CD4-positive, alpha-beta T cell treated with Interleukin-15 for 1 hour (primary cell): ENCODE measurements at places on chromosomes 7 and 10.

GRCh38 chr7:12637819-12638592, 49.4 kb upstream of the ARL4A start:
- DNase-seq: no peak

GRCh38 chr10:130471486-130471885, 335.3 kb downstream of the GLRX3 start:
- no peak for DNase-seq

DNA sequence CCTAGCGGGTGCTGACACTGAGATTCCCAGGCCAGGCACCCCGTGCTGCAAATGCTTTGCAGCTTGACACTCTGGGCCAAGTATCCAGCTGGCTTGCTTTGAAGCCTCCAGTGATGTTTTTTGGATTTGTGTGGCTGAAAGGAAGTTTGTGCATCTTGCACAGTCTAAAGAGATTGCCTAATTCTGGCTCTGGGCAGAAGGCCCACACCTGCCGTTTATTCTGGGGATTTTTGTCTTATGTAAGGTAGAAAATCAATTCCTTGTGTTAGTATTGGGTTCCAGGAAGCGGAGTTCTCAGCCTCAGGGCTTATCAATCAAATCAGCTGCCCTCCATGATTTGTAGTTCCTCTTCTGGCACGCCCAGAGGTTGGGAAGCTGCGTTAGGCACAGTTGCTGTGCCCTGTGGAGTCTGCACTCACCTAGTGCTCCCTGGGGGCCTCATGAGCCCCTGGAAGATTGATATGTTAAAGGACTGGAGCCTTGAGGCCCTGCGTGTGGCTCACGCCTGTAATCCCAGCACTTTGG, 8.4 kb upstream of the PURB start:
- no peak for DNase-seq

DNA sequence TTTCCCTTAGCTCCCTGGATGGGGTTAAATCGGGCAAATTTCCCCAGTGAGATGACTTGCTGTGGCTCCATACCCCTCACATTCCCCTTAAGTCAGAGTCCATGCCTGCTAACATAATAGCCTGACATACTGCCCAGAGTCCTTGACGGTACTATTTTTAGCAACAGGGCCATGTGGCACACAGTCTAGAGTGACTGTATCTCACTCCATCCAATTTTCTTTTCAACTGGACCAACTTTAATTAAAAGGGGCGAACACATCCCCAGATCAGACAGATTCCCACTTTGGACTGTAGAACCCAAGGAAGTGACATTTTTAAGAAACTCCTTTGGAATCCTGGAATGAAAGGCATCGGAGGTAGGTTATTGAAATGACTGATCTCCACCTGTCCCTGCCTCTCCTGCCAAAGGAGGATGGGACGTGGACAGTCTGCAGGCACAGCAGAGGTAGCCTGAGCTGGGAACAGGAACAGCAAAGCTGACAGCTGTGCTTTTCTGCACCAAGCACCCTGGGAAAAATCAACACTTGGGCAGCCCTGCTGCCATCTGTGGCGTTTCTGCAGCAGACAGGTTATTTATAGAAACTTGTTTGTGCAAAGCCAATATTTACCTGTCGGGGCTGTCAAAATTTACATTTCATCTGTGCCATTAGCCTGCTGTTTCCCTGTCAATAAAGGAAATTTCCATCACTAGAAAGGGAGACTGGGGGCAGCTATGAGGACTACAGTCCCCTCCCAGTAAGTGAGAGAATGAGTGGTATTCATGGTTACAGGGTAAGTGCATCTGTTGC, 221.5 kb upstream of the AOAH start:
- DNase-seq: no peak

DNA sequence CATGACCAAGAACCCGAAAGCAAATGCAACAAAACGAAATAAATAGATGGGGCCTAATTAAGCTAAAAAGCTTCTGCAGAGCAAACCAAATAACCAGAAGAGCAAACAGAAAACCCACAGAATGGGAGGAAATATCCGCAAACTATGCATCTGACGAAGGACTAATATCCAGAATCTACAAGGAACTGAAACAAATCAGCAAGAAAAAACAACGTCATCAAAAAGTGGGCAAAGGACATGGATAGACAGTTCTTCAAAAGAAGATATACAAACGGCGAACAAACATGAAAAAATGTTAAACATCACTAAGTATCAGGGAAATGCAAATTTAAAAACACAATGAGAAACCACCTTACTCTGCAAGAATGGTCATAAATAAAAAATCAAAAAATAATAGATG, 35.3 kb upstream of the CACUL1 start:
- DNase-seq: no peak

GRCh38 chr7:3008386-3008785, 35.3 kb downstream of the CARD11 start:
- no peak for DNase-seq

DNA sequence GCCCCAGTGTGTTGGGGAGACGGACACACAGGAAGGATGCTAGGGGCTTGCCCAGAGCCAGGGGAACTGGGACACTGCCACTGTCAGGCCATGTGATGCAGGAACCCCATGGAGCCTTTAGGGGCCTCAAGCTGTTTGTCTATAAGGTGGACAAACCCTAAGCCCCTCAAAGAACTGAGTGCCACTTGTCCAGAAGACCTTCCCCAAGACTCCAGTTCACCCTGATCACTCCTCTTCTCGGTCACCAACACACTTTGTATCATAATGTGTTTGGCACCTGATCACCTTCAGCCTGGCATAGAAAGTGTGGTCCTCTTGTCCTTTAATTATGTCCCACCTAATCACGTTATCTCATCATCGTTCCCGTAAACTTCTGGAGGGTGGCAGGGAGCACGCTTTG, 700 bp downstream of the H2BK1 start:
- no peak for DNase-seq

- no peak for DNase-seq
These were observed 157.7 kb downstream of the MTERF1 start for GRCh38 chr7:91722831-91723230.

DNA sequence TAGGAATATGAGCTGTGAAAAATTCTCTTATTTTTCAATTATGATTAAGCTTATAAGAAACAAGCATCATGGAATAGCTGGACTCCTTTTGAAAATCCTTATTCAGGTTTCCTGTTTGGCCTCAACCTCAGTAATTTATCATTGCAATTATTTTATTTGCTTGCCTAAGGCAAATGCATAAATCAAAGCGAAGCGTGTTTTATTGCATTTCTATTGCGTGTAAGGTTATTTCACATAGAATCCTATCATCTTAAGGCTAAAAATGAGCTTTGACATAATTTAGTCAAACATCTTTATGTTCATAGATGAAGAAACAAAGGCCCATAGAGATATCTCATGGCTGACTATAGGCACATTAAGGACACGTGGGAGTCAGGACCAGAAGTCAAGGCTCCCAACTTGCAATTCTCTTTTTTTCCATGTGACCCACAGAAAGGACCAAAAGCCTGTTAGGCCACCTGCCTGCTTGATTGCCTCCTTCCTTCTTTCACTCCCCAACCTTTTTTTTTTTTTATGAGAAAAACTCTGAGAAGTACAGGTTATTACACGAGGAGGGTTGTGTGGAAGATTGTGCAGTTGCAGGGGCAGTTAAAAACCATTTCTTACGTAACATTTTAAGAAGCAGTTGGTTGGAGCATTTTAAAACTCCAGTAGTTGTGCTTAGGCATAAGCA, 261.0 kb downstream of the HDAC9 start:
- DNase-seq: no peak

DNA sequence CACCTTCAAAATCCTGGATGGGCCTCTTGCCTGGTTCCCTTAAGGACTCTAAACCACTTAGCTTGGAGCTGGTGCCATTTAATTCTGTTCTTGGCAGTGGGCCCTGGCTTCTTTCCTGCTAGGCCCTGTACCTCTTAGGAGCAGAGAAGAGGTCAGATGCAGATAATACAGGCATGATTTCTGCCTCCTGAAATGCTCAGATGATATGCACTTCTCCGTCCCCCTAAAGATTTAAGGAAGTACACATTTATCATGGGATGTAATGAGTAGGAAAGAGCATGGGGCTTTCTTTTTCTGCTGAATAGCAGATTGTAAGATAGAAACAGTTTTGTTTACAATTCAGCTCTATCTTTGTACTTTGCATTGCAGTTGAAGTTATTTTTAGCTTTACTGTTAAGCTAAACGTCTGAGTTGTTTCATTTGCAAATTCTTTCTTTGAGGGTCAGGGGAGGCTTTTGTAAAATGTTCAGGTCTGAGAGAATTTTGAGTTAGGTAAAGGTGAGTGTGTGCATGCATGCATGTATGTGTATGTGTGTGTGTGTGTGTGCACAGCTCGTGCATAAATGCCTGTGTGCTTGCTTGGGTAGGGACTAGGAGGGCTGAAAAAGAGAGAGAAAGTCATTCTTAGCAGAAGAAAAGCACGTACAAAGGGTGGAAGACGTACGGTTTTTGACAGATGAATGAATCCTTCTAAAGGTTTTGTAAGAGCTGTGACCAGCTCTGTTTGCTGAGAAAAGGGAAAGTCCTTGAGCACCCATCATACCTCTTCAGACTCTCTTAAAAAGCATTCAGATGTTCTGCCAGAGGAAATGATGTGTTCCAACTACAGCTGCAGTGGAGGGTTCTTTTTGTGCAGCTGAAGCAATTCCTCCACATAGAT, 364.2 kb downstream of the AUTS2 start:
- DNase-seq: no peak

DNA sequence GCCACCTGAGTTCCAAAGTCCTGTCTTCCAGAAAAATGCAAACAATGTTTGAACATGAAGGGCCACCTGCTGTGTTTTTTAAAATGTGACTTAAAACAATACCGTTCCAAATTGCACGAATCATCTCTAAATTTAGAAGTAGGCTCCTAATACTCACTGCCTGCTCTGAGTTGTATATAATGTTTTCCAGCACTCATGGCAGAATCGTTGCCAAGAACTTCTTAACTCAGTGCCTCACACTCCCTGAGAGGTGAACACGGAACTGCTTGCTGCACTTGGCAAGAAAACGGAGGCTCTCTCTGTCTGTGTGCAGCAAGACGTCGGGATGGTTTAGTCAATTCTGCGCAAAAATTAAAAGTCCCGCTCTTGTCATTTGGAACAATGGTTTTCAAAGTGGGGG, 757.3 kb upstream of the AUTS2 start:
- DNase-seq: no peak

GRCh38 chr7:69773535-69774225, 175.4 kb downstream of the AUTS2 start:
- no peak for DNase-seq

- DNase-seq: no peak
These were observed 95.5 kb downstream of the GATA3 start for GRCh38 chr10:8149991-8150390.

GRCh38 chr10:11036424-11037011, 18.8 kb downstream of the CELF2 start:
- no peak for DNase-seq

DNA sequence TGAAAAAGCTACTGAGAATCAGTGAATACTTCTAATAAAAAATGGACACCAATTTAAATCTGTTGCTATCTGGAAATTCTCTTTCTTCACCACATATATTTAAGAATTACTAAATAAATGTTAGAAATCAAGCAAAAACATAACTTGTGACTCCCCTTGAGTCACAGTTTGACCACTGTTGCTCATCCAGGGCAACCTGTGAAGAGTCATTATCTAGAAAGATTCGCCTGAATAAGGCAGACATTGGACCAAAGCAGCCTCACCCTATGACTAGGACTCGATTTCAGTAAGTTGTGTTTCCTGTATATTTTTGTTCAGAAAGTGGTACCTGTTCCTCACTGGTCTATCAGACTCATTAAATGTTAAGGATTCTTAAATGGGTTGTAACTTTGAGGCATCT, 572.4 kb downstream of the ATRNL1 start:
- no peak for DNase-seq

DNA sequence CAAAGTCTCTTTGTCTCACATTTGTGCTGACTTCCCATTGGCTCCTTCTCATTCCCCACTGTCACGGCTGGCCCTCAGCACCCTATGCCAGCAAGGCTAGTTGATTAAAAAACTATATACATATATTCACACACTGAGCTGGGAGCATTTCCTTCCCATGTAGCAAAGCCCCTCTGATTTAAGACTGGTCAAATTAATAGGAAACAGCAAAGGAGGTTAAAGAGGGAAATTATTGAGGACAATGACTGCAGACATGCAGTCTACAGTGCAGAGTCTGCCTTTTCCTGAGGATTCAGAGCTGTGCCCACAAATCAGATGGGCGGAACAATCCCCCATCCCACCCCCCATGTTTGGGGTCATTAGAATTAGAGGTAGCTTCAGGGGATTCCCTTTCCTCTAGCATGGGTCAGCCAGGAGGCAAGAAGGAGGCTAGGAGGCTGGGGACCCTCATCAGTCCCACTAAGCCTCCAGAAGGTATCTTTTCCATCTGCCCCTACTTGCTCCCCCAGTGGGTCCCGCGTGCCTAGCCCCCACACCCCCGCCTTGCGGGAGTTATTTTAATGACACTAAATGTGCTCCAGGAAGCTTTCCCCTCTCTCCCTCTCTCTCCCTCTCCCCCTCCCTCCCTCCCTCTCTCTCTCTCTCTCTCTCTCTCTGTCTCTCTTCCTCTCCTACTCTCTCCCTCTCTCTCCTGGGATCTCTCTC, 9.8 kb upstream of the DLX6 start:
- no peak for DNase-seq

DNA sequence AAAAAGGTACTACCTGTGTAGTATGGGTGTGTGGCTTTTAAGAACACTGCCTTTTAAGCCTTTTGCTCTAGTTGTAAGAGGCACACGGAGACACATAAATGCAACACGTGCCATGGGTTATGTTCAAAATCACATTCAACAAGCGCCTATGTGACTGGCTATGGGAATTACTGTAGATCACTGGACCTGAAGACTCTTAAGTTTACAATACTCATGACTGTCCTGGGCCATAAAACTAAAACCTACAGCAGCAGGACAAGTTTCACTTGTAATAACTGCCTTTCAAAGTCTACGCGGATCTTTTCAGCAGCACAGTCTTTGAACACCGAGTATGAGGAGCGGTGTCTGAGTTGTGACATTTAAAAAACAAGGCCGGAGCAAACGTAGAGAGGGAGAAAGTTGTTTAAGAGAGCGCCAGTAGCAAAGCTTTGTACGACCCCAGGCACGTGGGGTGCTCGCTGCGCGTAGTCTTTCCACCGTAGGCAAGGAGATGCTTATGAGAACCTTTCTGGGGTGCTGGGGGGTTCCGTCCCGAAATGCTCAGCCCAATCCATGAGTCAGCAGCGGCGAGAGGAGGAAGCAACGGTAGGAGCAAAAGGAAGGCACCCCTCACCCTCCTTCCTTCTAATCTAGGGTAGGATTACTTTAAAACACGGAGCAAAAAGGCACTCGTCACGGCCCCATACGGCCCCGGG, 662 bp downstream of the DNAJC2 start:
- DNase-seq: peak; percentile 37

- DNase-seq: no peak
These were observed 25.2 kb upstream of the MKLN1 start for GRCh38 chr7:131302446-131302845.

DNA sequence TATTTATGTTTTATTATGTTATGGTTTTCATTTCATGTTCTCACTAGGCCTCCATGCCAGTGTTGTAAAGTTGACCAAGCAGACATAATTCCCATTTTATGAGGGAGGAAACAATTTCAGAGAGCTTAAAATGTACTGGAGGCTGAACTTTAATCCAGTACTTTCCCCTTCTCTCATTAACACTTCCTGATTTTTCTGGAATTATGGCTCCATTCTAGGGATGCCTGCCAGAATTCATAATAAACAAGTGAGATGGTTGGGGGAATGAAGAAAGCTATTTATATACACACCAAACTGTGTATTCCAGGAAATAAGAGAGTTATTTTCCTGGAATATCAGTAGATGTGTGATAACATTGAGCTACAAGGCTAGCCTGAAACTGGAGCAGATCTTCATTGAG, 6.9 kb downstream of the TMEM236 start:
- DNase-seq: no peak
